Activated CD8-positive, alpha-beta memory T cell treated with anti-CD3 and anti-CD28 coated beads, Interleukin-2, amount 10 ng/mL, durations not matched to agents 7 days and 5 days (primary cell): ENCODE measurements at places on chromosomes 5 and 9.

DNA sequence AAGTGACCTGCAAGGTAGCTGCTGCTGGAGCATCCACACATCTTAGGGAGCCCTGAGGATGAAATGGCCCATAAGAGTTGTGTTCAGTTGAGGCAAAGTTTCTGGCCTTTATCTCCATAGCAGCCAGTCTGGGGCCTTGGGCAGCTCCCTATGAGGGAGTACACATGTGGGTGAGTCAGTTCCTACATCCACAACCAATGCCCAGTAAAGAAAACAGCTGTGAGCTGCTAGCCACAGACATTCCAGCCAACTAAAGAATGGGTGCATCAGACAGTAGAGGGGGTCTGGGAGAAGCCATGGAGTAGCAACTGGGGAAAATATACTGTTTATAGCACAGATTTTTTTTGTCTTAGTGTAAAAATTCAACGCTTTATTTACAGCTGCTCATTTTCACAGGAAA is 720.7 kb downstream of the TLE1 start:
- no peak for DNase-seq

DNA sequence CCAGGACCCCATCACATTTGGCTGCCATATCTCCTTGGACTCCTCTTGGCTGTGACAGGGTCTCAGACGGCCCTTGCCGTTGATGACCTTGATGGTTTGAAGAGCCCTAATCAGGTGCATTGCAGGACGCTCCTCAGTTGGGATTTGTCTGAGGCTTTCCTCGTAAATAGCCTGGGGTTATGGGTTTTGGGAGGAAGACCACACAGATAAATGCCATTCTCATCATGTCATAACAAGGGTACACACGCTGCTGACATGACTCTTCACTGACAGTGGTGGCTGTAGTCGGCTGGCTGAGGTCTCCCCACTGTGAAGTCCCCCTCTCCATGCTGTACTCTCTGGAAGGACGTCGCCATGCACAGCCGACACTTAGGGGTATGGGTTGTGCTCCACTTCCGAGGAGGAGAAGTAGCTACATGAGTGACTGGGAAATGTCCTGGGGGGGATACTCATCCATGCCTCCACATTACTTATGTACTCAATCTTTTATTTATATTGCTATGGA is 42.9 kb upstream of the SPTLC1 start:
- no peak for DNase-seq

DNA sequence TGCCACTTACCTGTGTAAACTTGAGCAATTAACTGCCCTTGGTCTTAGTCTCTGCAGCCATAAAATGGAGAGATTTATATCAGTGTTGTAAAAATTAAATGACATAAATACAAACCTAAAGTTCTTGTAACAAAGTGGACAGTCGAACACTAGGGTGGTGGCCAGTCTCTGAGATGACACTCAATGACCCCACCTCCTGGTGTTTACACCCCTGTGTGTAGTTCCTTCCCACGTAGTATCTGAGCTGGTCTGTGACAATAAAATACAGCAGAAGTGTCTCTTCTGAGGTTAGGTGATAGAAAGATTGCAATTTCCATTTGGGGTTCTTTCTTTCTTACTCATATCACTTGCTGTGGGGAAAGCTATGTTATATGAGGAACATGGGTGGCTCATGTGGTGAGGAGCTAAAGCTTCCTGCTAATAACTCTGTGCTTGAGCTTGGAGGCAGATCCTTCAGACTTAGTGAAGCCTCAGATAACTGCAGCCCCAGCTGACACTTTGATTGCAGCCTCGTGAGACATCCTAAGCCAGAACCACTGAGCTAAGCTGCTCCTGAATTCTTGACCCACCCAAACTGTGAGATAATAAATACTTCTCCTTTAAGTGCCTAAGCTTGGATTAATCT is 173.4 kb upstream of the CHD1 start:
- DNase-seq: no peak

DNA sequence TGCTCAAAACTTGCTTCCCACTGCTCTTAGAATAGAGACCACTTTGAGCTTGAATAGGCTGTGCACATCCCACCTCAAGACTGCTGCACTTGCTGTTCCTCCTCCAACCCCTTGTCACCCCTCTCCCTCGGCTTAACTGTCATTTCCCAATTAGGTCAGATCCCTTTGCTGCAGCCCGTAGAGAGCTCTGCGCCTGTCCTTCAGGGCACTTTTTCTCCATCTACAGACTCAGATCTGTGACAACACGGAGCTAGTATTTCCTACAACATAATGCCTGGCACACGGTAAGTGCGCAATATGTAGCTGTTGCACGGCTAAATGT is 485 bp upstream of the HABP4 start:
- DNase-seq: no peak

- DNase-seq: no peak
These were observed 490.7 kb upstream of the SGCD start for GRCh38 chr5:155836089-155836803.

DNA sequence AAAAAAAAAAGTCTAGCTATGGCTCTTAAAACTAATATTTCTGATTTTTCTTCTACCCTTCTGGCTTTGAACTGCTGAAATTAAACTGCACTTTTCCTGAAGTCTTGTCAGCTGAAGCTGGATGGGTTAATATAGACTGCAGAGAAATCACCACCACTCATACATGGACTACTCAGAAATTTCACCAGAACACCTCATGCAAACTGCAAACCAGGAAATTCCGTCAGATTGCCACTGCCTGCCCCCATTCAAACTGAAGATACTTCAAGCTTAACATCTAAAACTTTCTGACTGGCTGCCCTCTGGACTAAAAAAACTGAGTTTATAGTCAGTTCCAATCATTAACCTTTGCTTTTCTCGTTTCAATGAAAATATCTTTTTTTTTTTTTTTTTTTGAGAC is 11.6 kb upstream of the ANXA2R start:
- no peak for DNase-seq

- DNase-seq: no peak
These were observed 46.5 kb downstream of the ACTL7B start for GRCh38 chr9:108809269-108809668.

- DNase-seq: no peak
These were observed 214.7 kb downstream of the TRIO start for GRCh38 chr5:14357851-14358250.

DNA sequence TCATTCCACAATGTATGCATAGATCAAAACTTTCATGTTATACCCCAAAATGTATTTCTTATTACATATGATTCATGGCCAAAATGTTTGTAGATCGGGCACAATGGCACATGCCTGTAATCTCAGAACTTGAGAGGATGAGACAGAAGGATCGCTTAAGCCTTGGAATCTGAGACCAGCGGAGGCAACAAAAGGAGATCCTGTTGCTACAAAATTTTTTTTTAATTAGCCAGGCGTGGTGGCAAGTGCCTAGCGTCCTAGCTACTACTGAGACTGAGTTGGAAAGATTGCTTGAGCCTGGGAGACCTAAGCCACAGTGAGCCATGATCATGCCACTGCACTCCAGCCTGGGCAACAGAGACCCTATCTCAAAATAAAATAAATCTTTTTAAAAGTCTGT is 89.9 kb downstream of the MAPKAP1 start:
- no peak for DNase-seq

DNA sequence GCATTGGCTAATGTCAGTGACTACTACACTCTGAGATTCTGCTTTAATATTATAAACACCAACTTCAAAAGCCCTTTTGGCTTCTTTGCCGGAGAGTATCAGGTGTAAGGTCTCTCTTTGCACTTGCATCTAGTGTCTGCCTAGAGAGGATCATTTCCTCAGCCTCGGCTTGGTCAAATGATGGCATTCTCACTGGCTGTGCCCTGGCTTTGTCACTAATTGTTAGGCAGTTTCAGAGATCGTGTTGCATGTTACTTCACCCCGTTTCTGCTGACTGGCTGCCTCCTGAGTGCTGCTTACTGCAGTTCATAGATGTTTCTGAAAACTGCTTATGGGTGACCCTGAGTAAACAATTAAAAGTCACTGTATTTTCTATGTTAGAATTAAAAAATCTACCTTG is 48.8 kb downstream of the SLC1A3 start:
- no peak for DNase-seq

DNA sequence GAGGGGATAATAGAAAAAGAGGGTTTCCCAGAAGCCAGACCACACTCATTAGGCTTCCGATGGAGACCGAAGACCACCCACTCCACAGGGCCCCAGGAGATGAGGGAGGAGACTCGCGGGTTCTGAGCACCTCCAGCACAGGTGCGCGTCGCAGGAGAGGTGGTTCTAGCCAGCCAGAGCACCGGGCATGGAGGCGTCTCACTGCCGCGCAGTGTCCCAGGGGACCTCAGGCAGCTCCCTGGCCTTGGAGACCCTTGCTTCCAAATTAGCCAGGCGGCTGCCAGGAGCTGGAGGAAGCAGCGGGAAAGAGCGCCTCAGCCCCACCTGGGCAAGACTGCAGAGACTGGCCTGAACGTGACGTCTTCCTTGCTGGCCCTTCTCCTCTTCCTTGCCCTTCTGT is 115.4 kb upstream of the FBXL7 start:
- no peak for DNase-seq

- no peak for DNase-seq
These were observed 644.2 kb upstream of the CDH9 start for GRCh38 chr5:27682600-27682999.

- DNase-seq: no peak
These were observed 45.3 kb downstream of the CWC27 start for GRCh38 chr5:64814073-64814472.

- no peak for DNase-seq
These were observed 102.7 kb upstream of the VCAN start for GRCh38 chr5:83368835-83369234.

- DNase-seq: no peak
These were observed at the start of gene MEGF10 for GRCh38 chr5:127290019-127290945. MEGF10 (plus strand) TSS chr5:127290796; CDS start chr5:127331309, 40,513 bp downstream.

GRCh38 chr5:34790069-34790468 is 48.9 kb upstream of the TTC23L start:
- DNase-seq: no peak

- peak; percentile 43 for DNase-seq
These were observed 16.0 kb upstream of the ZBTB43 start for GRCh38 chr9:126788634-126789349.

DNA sequence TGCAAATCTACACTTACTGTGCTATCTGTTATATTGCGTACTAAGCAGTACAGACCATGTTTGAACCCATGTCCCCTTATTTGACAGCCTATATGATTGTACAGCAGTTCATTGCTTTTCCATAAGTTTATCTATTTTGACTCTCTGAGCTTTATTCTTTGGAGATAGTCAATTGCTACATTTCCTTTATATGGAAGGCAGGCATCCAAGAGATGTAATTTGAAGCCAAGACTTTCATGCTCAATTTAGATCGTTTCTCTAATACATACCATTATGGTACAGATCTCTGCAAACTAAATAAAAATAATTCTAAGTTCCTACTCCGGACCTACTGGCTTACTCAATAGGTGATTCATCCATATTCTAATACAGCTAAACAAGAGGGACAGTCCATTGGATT is 424.8 kb downstream of the TMEM38B start:
- no peak for DNase-seq

- DNase-seq: no peak
These were observed 98.1 kb upstream of the TUT7 start for GRCh38 chr9:86452201-86452828.

- DNase-seq: no peak
These were observed 126.2 kb downstream of the BASP1 start for GRCh38 chr5:17343675-17344074.

- DNase-seq: no peak
These were observed 52.8 kb downstream of the ATP10B start for GRCh38 chr5:160799184-160799583.

- no peak for DNase-seq
These were observed 71.9 kb upstream of the SPDL1 start for GRCh38 chr5:169511708-169512107.

DNA sequence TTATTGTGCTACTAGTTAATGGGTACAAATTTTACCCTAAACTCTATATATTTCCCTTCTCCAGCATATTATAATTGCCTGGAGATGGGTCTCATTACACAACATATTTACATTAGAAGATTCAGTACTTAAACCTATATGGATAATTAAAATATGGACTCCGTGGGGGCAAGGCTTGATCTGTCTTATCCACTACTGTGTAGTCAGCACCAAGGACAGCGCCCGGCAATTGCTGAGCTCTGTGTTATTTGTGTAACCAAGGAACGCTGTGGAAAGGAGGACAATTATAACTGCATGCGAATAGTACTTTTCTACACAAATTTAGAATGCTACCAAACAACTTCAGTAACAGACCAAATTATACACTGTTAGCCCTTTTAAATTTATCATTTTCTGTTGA is 77.7 kb downstream of the DNAH5 start:
- no peak for DNase-seq

DNA sequence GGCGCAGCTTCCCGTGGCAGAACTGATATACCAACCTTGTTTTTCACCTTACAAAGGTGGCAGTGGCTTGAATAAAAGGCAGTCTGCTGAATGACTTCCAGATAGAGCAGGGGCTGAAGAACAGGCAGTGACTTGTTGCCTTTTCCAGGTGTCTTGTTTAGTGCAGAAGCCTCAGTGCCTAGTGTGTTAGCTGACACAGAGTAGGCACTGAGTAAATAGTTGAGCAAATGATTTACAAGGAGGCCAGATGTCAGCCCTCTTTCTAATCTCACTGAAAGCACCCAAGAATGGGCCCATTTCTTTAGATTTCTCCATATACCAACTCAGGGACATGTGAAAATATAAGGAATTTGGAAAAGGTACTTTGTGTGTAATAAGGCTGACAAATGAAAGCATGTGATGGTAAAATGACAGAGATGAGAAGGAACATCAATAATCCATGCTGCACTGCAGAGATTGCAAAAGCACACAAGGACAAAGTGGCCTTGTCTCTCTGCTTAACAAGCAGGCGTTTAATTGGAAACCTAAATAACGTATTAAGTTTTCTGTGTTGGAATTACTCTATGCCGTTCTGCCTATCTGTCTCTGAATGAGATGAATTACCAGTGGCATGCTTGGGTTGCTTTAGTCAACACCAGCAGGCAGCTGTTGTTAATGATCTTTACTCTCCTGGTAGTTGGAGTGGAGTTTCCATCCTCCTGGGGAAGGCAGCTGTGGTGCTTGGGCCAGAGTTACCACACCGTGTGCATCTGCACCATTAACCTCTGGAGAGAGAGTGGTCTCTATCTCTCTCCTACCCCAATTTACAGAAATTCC is 360.1 kb upstream of the C9orf72 start:
- DNase-seq: no peak

- no peak for DNase-seq
These were observed 4.6 kb downstream of the EPB41L4B start for GRCh38 chr9:109316207-109316640.

GRCh38 chr9:27142299-27142930 is 33.4 kb downstream of the TEK start:
- no peak for DNase-seq

DNA sequence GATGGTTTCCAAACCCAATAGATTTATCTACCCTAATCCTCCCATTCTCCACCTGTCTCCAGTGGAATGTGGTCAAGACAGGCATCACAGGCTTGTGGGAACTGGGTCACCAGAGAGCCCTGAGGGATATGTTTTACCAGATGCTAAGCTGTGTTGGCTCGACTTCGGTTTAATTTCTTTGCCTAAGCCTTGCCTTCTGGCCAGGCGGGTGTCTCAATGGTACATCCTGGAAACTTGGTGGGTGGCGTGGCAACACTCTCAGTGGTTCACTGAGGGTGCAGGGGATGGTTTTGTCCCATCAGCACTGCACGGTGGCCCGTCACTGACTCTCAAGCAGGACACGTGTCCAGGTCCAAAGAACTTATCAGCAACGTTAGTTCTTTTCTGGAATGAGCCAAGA is 192.2 kb downstream of the TENT4A start:
- no peak for DNase-seq

- no peak for DNase-seq
These were observed 448 bp upstream of the GPRIN1 start for GRCh38 chr5:176610435-176610773.

GRCh38 chr9:79616971-79617370 is 45.2 kb downstream of the TLE4 start:
- DNase-seq: no peak

- no peak for DNase-seq
These were observed 403.9 kb downstream of the ZNF608 start for GRCh38 chr5:124342584-124342983.
